ENCODE measurements at places on chromosomes 12 and 14. TPM values are rescaled to one million over a fixed set of nuclear protein-coding genes. Genes with fewer than 3 reads are reported as not detected.
A peak's percentile ranks its signal among the peaks of the same experiment; 100 is the strongest.

GRCh38 chr12:90833228-90833627 is 121.7 kb downstream of the CCER1 start:
- DNase-seq, result no peak

DNA sequence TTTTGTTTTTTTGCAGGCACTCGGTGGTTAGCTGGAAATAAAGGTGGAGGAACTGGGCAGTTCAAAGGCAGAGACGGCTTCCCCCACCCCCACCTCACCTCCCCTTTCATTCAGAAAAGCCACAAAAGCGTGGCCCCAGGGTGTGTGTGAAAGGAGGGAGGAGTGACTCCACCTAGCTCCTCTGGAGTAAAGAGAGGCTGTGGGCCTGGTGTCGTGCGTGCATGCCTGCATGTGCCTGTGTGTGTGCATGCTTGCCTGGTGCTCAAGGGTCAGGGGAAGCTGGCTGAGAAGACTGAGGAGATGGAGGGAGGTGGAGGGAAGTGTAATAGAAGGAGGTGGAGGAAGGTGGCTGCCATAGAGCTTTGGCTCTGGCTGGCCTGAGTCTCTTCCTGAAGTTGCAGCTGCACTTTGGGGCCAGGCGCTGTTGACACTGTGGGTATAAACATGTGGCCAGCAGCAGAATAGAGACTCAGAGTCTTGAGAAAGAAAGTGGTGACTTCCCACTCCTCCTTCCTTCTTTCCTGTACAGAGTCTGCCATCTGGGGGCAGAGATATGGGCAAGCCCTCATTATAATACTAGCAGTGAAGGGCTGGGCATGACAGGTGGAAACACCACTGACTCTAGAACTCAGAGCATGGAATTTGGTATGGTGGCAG is 36.9 kb upstream of the SINHCAF start:
- no peak for DNase-seq

DNA sequence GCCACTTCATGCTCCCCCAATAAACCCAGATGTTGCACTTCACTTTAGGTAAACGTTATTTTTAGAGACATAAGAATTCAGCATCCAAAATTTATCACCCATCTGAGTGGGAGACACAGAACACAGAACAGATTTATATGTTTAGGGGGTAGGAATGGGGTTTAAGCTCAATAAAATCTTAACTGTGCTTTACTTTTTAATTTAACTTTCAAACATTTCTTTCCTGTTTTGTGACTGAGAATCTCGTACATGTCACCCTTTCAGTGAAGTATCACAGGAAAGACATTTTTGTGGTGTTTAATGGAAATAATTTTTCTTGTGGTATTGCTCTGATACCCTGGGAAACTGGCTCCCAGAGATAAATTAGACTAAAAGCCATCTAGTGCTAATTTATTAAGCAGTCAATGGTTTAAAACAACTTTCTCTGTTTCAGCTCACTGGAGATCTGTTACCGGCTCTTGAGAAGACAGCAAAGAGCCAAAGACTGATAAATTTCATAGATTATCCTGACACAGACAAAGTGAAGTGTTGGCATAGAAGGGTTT is 148.0 kb upstream of the BMP4 start:
- DNase-seq, result no peak

- no peak for DNase-seq
These were observed 33.8 kb upstream of the PAPLN start for GRCh38 chr14:73203527-73203926.

DNA sequence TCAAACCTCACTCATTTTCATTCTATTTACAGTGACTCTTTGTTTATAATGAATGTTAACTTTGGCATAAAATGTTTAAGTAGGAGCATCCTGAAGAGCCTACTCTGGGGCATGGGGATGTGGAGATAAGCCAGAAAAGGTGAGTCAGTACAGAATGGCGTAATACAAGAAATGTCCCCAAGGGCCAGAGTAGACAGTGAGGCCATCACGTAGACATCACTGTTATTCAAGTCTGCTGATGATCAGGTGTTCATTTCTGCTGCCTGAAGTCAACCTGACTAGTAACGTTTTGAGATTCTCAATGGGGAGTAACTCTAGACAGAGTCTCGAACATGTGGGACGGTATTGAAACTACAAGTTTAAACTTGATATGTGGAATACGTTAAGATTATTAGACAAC is 47.6 kb upstream of the PKP2 start:
- no peak for DNase-seq

- no peak for DNase-seq
These were observed 48.9 kb downstream of the DYRK2 start for GRCh38 chr12:67697443-67697842.

DNA sequence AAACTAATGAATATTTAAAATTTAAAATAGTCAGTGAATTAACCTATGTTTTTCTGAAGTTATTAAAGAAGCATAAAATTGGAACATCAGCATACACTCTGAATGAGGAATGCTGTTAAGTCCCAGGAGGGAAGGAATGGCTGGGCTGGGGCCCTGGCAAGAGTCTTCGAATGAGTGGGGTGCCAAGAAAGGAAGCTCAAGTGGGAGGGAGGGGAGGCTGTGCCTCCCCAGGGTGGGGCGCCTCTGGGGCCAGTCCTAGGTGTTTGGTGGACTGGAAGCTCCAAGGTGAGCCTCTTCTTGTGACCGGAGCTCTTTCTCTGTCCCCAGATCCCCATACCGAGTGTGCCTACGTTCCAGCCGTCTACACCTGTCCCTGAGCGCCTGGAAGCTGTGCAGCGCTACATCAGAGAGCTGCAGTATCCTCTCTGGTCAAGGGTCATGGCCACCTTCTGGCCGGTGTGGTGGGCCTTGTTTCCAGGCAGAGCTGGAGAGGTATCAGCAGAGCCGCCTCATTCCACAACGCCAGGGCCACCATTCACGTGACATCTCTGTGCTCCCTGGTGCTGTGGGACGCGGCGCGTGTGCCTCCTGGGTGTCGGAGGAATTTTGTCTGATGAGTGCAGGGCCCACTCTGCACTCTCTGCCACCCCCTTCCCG is 8.5 kb downstream of the VASH1 start:
- DNase-seq, result no peak

DNA sequence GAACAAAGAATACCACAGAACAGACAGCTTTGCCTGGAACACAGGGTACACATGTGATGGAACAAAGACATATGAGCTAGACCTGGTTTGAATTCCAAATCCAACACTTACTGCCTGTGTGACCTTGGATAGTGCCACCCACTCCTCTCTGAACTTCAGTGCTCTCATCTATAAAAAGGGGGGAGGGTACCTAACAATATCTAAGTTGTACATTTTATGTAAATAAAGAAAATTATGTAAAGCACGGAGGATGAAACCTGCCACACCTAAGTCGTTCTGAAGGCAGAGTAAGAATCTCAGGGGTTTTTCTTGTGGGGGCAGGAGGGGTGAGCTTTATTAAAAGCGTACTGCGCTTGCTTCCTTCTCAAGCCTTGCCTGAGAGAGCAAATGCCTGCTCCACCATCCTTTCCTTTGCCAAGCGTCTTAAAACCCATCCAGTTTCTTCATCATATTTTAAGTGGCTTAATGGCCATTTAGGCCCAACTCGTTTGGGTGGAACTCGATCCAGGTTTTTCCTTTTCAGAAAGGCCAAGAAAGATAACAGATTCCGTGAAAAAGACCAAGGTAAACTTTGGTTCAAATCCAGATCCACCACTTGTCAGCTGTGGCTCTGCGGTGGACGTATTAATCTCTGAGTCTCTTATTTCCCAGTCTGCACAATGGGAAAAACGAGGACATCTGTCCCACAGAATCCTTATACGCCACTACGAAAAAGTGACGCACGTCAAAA is 946 bp downstream of the DDX24 start:
- no peak for DNase-seq

DNA sequence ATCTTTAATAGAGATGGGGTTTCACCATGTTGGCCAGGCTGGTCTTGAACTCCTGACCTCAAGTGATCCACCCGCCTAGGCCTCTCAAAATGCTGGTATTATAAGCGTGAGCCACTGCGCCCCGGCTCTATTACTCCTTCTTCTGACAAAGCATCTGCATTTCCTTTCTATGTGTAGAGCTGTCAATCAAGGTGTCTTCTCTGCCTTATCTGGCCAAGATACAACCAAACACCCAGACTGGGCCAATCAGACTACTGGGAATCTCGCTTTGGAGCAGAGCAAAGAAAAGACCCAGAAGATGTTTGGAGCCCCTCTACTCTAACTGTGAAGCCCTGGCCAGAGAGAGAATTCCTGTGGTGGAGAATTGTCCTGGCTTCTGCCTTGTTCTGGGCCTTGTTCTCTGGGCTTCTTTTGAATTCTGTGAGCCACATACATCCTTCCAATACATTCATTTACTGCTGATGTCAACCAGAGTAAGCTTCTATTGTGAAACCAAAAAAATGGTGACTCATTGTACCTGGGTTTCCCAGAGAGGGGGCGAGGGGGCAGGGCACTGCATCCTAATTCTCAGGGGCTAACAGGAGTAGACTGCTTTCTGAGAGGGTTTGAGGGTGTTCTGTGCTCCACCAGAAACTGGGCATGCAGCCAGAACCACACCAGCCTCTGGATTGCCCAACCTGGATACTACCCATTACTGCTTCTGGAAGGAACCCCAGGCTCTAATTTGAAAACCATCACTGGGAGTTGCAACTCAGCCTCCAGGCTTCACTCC is 18.8 kb upstream of the FLVCR2 start:
- DNase-seq, result peak; percentile 24

DNA sequence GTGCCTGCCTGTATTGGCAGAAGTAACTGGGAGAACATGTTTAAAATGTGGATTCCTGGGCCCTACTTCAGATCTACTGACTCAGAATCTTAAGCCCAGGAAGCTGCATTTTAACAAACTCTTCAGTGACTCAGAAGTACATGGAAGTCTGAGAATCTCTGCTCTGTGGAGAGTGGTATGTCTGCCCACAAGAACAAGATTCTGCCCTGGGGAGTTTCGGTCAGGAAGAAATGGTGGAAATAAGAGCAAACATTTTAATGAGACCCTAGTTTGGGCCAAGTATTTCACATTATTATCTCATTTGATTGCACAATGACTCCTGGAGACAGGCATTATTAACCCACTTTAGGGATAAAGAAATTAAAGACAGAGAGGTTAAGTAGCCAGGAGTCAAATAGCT is 8.2 kb downstream of the ALDH1L2 start:
- peak; percentile 32 for DNase-seq

- DNase-seq, result no peak
These were observed 214.7 kb downstream of the MON2 start for GRCh38 chr12:62681306-62681705.

DNA sequence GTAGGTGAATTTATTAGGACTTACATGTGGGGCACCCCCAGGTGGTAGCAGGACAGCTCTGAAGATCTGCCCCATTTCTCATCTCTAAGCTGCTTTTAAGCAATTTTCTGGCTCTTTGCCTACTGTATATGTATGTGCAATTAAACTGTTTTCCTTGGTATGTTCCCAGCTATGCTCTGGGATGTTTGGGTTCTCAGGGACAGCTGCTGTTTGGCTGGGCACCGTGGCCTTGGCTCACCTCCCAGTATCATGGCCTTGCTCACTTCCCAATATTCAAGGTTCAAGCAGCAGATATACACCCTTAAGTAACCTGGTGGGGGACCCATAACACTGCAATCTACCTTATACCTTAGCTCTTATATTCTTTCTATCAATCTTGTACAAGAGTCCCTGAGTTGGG is 53.7 kb upstream of the KITLG start:
- DNase-seq, result no peak

DNA sequence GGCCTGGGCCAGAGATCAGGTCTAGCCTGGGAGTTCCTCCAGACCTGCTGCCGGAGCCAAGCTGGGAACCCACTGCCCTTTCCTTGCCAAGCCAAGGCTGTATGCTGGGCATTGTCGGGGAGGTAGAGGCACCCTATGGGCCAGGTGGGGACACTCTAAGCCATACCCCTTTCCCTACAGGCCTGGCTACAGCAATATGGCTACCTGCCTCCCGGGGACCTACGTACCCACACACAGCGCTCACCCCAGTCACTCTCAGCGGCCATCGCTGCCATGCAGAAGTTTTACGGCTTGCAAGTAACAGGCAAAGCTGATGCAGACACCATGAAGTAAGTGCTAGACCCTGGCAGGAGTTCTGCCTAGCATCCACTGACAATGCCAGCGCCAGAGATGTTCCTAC is 4.9 kb downstream of the MMP14 start:
- no peak for DNase-seq

GRCh38 chr12:45458238-45458637 is 242.3 kb downstream of the ANO6 start:
- DNase-seq, result no peak

DNA sequence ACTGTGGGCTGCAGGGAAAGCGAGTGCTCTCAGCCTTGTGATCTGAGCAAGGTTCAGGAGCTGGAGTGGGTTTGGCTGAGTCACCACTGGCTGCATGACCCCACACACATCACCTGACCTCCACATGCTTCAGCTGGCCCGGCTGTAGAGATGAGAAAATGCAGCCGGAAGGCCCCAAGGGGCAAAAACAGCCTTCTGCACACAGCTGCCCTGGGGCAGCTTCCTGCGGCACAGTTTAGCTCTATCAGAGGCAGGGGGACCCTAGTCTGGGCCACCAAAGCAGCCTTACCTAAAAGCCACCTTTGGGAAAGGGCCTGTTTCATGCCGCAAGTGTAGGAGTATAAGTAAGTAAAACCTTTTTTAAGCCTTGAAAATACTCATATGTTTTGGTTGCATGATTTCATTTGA is 123.3 kb downstream of the SSPN start:
- DNase-seq, result no peak

DNA sequence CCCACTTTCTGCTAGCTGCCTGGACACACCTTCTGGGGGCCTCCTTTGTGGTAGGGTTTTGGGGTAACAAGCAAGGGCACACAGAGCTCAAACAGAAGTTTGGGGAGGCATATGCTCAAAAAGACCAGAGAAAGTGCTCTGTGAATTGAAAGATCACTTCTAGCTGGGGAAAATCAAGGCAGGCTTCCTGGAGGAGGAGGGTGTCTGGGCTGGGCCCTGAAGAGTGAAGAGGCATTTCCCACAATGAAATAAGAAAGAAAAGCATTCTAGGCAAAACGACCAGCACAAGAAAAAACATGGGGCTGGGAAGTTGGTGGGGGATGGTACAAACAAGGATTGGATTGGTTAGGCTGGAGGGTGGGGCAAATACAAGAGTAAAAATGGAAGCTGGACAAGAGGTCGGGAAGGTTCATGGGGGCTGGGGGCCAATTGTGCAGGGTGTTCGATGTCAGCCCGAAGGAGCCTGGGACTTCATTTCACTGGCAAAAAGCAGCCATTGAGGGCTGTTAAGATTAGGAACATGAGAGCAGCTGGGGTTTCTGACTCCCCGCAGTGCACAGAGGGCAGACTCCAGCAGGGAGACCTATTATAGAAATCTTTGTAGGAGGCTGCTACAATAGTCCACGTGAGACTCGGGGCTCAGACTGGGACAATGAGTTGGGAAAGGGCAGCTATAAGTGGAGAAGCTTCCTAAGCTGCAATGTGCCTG is 51.5 kb upstream of the CMKLR1 start:
- DNase-seq, result no peak

The GRIN2B gene
- 0.21 TPM for polyA plus RNA-seq

The FAR2 gene
- polyA plus RNA-seq, result 5.3 TPM

The INSM2 gene
- polyA plus RNA-seq, result not detected

The MGP gene
- polyA plus RNA-seq, result 96.3 TPM

The HOTAIR gene
- polyA plus RNA-seq, result 0.13 TPM

The CDK2 gene
- polyA plus RNA-seq, result 78.1 TPM

The SLC38A1 gene
- 30.9 TPM for polyA plus RNA-seq

The ADGRD1 gene
- 29.2 TPM for polyA plus RNA-seq

Data from right lung (tissue), 10 donors.